ENCODE measurements at places on chromosomes 12 and 14.

- no peak for DNase-seq
Measured at GRCh38 chr12:72406111-72406510, 133.9 kb downstream of the TRHDE start.

DNA sequence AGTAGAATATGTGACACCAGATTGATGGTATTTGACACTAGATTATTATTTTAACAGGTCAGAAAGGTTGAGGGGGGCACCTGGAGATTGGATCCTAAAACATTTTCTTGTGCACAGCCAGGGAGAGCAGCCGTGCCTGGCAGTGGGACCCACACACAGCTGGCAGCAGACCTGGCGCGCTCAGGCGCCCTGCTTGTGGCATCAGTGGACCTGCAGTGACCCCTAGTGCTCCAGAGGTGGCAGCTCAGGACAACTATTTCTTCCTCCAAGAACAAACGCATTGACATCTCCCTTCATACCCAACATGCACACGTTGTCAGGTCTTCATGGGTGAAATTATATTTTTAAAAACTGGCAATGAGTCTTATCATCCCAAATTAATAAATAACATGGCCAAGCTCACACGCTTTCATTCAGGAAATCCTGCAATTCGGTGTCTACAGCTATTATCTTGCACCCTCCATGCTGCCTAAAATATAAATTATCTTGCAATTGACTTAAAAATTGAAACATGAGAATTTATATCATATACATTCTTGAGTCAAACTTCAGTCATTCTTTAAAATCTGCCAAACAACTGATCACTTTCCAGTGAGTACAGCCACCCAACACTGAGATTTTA lies 7.7 kb upstream of the TMEM132D start:
- DNase-seq = peak; percentile 18

GRCh38 chr14:22375321-22375930 lies 213.6 kb downstream of the DAD1 start:
- DNase-seq = peak; percentile 58

GRCh38 chr12:104187446-104188155 lies 28.0 kb upstream of the TXNRD1 start:
- no peak for DNase-seq

DNA sequence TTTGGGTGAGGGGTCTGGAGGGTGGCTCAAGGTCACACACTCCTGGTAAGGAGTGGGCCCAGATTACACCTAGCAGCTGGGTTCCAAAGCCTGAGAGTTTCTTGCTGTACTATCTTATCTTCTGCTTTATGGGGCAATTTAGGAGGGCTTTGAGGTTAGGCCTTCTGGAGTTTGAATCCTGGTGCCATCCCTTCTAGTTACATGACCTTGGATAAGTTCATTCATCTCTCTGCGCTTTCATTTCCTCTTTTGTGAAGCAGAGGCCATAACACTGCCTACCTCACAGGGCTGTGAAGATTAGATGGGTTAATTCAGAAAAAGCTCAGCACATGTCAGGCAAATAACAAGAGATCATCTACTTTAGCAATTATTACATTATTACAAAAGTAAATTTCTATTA lies 7.4 kb upstream of the KRT77 start:
- DNase-seq = no peak
